MG63 (cell line): ENCODE measurements at places on chromosomes 11 and 22. TPM values are rescaled to one million over a fixed set of nuclear protein-coding genes. Genes with fewer than 3 reads are reported as not detected.

MS4A15 gene
- not detected in 2 replicates for total RNA-seq

DNA sequence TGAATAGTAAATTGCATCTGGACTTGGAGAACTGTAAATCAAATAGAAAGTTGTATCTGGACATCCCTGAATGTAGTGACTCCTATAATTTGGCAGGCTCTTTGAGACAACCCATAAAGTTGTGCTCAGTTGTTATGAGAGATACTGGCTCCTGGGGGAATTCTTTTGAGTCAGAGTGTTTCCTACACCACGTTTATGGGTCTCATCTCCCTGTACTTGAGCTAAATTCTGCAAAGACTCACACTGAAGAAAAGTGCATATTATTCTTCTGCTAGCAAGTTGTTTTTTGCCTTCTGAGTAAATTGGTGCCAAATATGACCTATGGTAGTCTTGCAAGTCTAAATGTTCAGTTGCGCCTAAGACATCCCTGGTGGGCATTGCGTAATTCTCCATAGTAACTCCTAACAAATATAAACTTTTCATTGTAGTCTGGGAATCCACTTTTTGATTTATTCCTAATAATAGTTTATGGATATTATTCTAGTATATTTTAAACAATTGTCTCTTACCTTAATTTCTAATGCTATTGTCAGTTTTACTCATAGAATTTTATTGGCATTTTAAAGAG is 5.0 kb downstream of the ZNF215 start:
- DNase-seq, result no peak

DNA sequence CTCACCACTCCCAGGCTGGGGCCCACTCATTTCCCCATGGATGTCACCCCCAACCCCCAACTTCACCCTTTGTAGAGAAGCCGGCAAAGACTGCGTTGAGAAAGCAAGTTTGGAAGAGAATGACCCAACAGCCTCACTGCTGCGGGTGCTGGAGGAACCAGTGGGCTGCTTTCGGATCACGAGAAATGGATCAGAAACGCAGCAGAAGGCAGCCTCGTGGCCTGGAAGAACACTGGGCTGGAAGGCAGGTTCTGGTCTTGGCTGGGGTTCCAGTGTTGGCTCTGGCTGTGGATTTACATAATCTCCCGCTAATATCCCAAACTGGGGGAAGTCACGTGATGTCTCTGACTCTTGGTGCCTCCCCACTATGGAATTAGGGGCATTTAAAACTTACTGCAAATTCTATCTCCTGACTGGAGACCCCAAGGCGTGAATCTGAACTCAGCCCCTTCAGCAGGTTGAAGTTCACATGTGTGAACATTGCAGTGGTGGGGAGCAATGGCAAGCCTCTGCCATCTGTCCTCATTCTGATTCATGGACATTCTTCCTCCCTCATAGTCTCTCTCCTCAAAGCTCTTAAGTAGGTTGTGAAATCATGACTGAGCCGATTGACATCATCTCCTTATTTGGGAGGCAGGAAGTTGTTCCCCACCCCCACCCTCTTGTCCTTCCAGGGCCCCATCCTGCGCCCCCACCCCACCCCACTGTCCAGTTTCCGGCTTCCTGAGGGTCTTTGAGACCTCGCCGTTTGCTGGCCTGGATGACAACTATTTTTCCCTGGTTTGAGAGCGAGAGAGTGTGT is 37.0 kb upstream of the TIMP3 start:
- DNase-seq, result no peak

DNA sequence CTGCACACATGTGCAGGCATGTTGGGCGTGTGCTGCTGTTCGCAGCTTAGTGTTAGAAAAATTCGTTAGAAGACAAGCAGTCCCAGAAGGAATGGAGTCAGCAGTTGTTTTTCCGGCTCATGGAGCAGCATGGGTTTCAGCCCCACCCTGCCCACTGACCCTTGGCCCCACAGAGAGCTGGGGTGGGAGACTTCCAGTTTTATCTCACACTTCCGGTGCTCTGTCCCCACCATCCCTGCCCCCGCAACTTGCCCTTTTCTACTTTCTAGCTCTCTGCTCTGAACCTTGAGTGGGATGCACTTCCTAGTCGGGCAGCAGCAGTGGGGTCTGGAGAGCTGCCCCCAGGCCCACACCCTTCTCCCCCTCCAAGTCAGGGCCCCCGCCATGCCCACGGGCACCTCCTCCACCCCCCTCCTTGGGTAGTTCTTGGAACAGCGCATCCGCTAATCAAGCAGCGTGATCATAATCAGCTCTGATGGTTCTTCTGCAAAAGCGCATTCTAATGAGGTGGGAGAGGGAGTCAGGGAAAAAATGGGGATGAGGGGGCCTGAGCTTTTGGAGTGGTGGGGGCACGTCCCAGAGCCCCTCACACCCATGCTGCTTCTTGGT is 184.4 kb downstream of the CEP164 start:
- no peak for DNase-seq

GRCh38 chr11:122851366-122851966 is 13.2 kb downstream of the CRTAM start:
- no peak for DNase-seq

DNA sequence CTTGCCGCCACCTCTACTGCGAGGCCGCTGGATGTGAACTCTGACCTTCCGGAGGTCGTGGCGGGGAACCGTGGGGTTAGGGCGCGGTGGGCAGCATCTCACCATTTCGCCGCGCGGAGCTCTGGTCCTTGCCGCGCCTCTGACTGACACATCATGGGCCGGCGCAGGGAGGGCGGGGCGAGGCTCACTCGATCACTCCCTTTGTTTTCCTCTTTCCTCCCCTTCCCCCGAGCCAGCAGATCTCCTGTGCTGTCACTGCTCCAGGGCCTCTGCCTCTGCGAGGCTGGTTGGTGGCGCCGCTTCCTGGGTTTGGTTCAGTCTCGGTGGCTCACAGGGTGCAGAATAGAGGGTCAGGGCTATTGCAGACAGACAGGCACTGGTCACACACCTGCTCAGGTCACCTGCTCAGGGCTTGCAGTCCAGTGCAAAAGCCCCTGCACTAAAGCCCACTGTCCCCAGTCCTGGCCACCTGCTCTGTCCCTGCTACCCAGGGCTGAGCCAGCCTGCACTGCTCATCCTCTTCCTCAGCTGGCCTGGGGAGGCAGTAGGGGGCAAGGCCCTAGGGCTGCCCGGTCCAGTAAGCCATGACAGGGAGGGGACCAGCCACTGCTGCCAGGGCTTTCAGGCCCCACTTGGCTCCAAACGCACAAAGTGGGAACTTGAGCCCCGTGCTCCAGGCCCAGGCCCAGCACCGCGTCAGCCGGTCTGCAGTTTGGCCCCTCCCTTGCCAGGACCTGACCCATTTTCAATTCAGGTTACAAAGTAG is 36.2 kb downstream of the PISD start:
- DNase-seq, result no peak

ACRV1 gene
- not detected in 2 replicates for total RNA-seq

DNA sequence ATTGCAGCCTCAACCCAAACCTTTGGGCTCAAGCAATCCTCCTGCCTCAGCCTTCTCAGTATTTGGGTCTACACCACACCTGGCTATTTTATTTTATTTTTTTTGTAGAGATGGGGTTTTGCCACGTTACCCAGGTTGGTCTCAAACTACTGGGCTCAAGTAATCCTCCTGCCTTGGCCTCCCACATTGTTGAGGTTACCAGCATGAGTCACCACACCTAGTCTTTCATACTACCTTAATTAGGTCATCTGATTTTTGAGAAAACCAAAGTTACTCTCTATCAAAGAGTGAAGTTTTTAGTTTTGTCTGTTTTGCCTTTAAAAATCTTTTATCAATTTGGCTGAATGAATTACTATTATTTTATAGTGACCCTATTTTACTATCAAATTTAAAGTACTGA is 335.6 kb upstream of the LRRC4C start:
- no peak for DNase-seq

ADORA2A gene
- total RNA-seq, result 0.16 and 2.0 TPM in 2 replicates

GRCh38 chr22:31148953-31149627 is 8.8 kb upstream of the PLA2G3 start:
- peak; percentile 72 for DNase-seq

DNA sequence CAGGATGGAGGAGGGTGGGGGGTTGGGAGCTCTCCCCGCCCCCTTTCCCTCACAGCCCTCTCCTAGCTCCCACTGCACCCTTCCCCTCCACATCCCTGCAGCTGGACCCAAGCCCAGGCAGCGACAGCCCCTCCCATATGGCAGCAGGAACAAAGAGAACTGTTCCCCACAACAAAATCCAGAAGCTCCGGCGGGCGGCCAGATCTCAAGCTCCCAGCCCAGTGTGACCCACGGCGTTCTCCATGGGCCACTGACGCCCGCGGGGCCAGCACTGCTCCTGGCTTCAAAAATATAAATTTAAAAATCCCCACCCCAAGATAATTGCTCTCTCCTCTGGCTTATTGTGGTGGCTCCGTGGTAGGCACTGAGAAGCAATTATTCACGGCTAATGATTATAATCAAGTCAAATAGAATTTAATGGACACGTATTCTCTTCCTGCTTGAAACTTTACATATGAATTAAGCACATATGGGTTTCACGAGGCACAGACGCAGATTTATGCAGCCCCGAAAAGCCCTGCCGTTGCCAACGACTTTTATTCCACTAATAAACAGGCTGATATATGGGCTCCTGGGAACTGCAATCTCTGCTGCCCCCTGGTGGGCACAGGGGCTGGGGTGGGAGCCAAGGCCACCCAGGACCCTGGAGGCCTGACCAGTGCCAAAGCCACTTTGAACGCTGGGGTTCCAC is 17.5 kb downstream of the MACROD1 start:
- DNase-seq, result peak; percentile 38

RFPL1 gene
- not detected in 2 replicates for total RNA-seq

- no peak for DNase-seq
These were observed 212.1 kb downstream of the NAV2 start for GRCh38 chr11:19924716-19925115.
